Motor neuron (in vitro differentiated cells): ENCODE measurements at places on chromosomes 6 and 20. TPM values are rescaled to one million over a fixed set of nuclear protein-coding genes. Genes with fewer than 3 reads are reported as not detected.

- ATAC-seq: no peak
Observed at GRCh38 chr20:11094711-11095110, 420.9 kb upstream of the JAG1 start.

GRCh38 chr6:30679765-30680535, 6.5 kb downstream of the PPP1R18 start:
- no peak for ATAC-seq

- ATAC-seq: no peak
Observed at GRCh38 chr6:5563086-5563485, 301.8 kb downstream of the FARS2 start.

DNA sequence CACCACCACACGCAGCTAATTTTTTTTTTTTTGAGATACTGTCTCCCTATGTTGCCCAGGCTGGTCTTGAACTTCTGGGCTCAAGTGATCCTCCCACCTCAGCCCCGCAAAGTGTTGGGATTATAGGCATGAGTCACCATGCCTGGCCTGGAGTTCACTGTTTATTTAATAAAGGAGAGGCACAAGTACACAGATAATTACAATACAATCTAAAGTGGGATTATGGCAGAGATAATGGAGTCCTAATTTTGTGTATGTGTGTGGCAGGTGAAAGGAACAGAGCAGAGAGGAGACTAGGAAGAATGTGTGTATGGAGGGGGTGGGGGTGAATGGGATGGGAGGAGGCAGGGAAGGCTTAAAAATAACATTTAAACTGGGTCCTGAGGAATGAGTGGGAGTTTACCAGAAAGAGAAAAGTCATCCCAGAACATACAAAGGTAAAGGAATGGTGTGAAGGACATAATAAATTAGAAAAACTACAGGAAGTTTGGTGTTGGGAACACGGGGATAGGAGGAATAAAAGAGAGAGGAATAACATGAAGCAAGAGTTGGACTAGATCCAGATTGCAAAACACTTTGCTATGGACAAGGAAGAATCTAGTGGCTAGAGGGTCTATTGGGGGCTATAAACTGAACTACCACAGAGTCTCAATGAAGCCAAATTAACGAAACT, 4.4 kb downstream of the NCOA5 start:
- ATAC-seq: no peak

- no peak for ATAC-seq
Observed at GRCh38 chr6:162387718-162388382, 339.7 kb downstream of the PRKN start.

GRCh38 chr6:87224971-87225370, 69.6 kb downstream of the ZNF292 start:
- ATAC-seq: no peak

DNA sequence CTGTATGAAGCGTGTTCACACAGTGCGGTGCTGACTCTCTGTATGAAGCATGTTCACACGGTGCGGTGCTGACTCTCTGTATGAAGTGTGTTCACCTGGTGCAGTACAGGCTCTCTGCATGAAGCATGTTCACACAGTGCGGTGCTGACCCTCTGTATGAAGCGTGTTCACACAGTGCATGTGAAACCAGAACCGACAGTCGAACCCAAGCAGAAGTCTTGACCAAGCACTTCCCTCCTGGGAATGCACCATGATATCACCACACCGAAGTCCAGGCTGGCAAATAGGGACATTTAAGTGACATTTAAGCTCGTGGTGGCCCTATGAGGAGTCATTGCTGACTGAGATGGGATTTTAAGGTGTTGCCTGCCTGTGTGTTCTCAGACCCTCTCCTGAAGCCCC, 11.3 kb upstream of the SERPINB1 start:
- no peak for ATAC-seq

DNA sequence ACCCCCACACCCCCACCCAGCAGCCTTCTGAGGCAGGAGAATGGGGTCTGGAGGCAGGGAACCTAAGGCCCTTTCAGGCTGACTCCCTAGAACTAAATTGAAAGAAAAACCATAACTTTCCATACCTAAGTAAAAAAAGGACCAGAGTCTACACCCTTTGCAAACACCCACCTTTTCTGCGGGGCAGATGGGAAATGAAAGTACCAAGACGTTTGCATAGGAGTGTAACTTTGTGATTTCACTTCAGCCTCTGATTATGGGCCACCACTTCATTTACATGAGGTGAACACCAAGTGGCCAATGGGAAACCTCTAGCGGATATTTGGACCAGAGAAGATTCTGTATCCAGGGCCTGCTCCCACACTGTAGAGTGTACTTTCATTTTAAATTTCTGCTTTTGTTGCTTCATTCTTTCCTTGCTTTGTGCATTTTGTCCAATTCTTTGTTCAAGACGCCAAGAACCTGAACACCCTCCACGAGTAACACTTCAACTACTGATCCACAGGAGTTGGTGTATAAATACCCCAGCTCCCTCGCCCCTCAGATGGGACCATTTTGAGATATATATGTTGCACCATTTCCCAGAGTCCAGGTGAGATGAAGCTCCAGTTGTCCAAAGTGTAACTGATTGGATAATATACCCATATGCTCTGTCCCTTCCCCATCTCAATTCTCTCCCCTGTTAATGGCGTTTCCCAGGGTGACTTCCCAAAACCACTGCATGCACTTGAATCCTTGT, 18.9 kb upstream of the SRSF6 start:
- no peak for ATAC-seq

The SLC52A3 gene
- total RNA-seq: 0.63 and 0.95 TPM in 2 replicates

The PGC gene
- total RNA-seq: 0.14 TPM in 1 of 2 replicates, not detected in the other
